Fibroblast of villous mesenchyme (primary cell): ENCODE measurements at places on chromosomes 16 and 17. TPM values are rescaled to one million over a fixed set of nuclear protein-coding genes. Genes with fewer than 3 reads are reported as not detected.

Gene TBX21
- not detected in 2 replicates for total RNA-seq

Gene CRHR1
- not detected in 2 replicates for total RNA-seq

Gene MYO19
- 50.1 and 52.8 TPM in 2 replicates for total RNA-seq

Gene CBX8
- 3.2 and 4.7 TPM in 2 replicates for total RNA-seq

Gene PITPNM3
- total RNA-seq = under 0.01 and 0.64 TPM in 2 replicates

Gene GP1BA
- not detected in 2 replicates for total RNA-seq

Gene SDR42E1
- total RNA-seq = 2.6 TPM in 2 replicates

Gene SYNGR3
- 1.6 and 2.6 TPM in 2 replicates for total RNA-seq

Gene PDE6G
- total RNA-seq = not detected in 2 replicates

Gene TBX4
- total RNA-seq = not detected in 2 replicates

Gene TM4SF5
- total RNA-seq = not detected in 2 replicates

Gene GLIS2
- total RNA-seq = 4.3 and 4.8 TPM in 2 replicates

Gene PLEKHH3
- total RNA-seq = 13.8 and 15.1 TPM in 2 replicates

Gene PTGES3L
- total RNA-seq = 1.3 TPM in 2 replicates

Gene B3GNT9
- 41.9 and 46.4 TPM in 2 replicates for total RNA-seq

Gene MLKL
- 8.7 and 14.2 TPM in 2 replicates for total RNA-seq

Gene NAA60
- 10.0 and 16.8 TPM in 2 replicates for total RNA-seq

Gene PRSS22
- not detected in 2 replicates for total RNA-seq

Gene TNFSF13
- 0.43 and 0.64 TPM in 2 replicates for total RNA-seq

Gene CES5A
- not detected in 2 replicates for total RNA-seq

Gene CCL3
- not detected in 2 replicates for total RNA-seq

Gene BEAN1
- total RNA-seq = under 0.01 and 0.32 TPM in 2 replicates

Gene PRSS53
- total RNA-seq = 1.7 and 1.9 TPM in 2 replicates

Gene TMEM220
- 2.6 and 3.5 TPM in 2 replicates for total RNA-seq

Gene GSG1L
- total RNA-seq = not detected in 2 replicates

Gene KRTAP1-1
- not detected in 2 replicates for total RNA-seq

Gene TRIM65
- total RNA-seq = 21.9 and 22.5 TPM in 2 replicates

Gene MRC2
- 336 and 369 TPM in 2 replicates for total RNA-seq

Gene C16orf86
- 1.3 and 3.9 TPM in 2 replicates for total RNA-seq

Gene KRT12
- total RNA-seq = not detected in 2 replicates

Gene MYCBPAP
- 0.64 and 0.86 TPM in 2 replicates for total RNA-seq

Gene ZPBP2
- total RNA-seq = not detected in 2 replicates
